ENCODE measurements at places on chromosomes 4 and X.

DNA sequence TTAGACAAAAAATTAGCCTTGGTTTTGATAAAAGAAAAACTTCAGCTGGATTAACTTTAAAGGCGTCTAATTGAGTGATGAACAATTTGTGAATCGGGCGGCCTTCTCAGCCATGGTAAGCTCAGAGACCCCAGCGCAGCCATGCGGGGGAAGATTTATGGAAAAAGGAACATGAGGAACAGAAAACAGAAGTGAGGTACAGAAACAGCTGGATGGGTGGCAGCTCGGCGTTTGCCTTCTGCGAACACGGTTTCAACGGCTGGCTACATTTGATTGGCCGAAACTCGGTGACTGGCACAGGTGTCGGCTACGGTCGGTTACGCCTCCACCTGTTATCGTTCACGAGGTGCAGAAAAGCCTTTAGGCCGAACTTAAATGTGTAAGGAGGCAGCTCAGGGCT lies 401.4 kb upstream of the FAT1 start:
- DNase-seq: no peak

- no peak for DNase-seq
These were observed 47.0 kb downstream of the ANXA10 start for GRCh38 chr4:168139336-168139735.

- no peak for DNase-seq
These were observed 543.8 kb upstream of the ZFP42 start for GRCh38 chr4:187451776-187452175.

GRCh38 chr4:10622728-10623127 lies 61.8 kb downstream of the CLNK start:
- DNase-seq: no peak

- DNase-seq: no peak
These were observed 867.6 kb upstream of the PCDH7 start for GRCh38 chr4:29852537-29852936.

Measured in smooth muscle cell of the brain vasculature (primary cell).